ENCODE measurements at places on chromosomes 12 and 14.

DNA sequence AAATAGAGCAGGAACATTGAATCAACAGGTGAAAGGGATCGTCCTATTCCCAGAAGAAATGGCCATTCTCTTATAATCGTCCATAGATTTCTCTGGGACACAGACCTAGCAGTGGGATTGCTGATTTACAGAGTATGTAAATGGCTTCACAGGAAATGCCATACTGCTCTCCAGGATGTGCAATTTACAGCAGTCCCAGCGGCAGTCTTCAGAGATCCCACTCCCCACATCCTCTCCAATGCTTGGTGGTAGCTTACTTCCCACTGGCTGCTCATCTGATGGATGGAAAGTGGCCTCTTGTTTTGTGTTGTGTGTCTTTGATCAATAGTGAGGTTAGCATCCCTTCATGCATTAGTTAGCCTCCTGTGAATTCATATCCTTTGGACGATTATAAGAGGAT is 58.1 kb upstream of the PRMT8 start:
- no peak for DNase-seq

- DNase-seq = no peak
Measured at GRCh38 chr14:50173891-50174290, 57.5 kb downstream of the SOS2 start.

DNA sequence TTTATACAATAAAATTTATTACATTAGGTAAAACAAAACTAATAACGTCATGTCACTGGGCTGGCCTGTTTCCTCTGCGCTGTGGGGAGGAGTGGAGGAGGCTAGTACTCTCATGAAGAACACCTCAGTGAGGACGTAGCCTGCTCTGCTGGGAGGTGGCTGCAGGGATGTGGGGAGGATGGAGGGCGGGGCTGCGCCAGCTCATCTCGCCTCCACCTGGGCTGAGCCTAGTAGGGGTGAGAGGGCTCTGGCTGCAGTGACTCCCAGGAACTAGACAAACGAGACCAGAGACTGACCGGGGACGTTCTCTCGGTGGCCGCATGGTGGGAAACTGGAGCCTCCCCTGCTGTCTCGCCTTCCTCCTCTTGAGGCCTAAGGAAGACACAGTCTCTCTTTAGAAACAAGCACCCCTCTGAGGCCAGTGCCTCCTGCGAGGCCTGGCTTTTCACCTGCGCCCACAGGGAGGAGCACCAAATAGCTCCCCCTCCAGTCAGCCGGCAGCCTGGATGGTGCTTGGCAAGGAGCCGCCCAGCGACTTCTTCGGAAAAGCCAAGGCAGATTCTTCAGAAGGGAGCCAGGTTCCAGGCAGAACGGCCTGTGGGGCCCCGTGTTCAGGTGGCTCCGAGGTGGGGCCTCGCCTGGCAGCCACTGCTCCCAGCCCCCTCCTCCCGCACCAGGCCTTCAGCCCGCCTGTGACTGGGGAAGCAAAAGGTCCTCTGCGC is 62.4 kb downstream of the PLEKHG3 start:
- no peak for DNase-seq

- DNase-seq = no peak
Measured at GRCh38 chr12:24668563-24668962, 280.3 kb downstream of the BCAT1 start.

GRCh38 chr14:61710853-61711817 is 15.8 kb downstream of the HIF1A start:
- peak; percentile 33 for DNase-seq

DNA sequence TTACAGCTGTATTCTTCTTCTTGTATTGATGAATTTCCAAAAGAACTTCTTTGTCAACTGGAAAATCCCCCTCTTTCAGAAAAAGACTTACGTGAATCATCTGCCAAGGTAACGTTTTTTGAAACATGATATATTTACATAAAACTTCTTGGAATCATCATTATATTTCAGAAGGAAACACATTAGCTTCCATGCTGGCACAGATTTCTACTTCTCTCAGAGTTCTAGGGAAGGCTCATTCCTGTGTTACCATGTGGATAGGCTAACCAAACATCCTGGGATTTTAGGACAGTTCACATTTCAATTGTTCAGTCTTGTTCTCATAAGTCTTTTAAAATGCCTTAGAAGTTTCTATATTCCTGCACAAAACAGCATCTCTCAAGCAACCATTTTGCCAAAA is 120.3 kb upstream of the NEDD1 start:
- no peak for DNase-seq

DNA sequence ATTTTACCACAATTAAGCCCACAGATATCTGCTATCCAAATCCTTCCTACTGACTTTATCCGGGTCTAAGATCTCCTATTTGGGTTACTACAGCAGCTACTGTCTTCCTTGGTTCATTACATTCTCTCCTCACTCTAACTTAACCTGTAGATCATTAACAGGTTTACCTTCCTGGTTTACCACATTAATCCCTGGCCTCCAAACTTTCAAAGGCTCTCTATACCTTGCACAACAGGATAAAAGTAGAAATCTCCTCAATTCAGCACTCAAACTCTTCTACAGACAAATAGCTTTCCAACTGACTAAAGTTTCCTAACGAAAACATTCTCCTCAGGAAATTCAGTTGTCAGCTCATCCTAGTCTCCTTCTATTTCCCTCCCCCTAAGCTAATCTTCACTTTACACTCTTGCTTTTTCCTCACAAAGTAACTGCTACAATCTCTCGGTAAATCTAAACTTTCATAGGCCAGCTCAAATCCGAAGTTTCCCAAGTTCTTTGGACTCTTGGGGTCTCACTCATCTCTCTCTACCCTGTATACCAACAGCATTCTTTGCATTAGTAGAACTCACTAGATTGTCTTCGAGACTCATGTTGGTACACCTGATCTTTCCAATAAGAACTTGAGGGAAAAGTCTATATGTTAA is 2.7 kb downstream of the BTBD7 start:
- no peak for DNase-seq

GRCh38 chr12:11798006-11798708 is 148.7 kb downstream of the ETV6 start:
- DNase-seq = no peak

DNA sequence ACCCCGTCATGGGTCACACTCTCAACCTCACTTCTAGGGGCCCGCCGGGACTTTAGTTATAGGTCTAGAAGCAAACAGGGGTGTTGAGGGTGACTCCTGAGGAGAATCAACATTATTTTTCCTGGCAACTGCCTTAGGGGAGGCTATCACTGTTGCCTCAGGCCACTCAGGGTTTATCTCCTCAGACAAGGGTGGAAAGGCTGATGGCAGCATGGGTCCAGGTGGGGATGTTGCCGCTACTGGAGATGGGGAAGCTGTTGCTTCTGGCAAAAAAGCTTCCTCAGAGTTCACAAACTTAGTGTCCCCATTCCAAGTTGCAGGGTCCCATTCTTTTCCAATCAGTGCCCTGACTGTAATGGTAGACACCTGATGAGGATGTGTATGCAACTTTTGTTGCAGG is 467.4 kb upstream of the RGS6 start:
- no peak for DNase-seq

DNA sequence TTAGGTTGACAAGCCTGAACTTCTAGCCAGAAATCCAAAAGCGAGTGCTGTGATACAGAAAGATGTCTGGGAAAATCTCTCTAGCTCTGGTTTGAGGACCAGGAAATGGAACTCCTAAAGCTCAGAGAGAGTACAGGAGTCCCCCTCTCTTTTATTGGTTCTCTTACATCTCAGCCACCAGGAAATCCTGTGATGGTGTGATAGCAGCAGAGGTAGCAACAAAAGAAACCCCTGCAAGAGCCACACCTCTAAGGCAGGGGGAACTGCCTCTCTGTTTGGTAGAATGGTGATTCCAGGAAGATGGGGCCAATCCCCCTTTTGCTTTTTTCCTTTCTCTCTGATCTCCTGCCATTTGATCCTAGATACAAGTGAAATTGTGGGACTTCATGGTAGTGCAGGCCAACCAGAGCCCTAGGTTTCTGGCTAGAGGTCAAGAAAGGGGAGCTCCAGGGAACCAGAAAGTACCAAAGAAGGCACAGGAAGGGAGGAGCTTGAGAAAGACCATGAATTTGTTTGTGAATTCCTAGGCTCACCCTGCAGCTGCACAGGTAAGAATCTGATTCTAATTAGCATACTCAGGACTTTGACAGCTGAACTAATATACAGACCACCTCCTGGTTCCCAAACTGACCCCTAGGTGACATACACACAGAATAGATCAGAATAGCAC is 88.5 kb downstream of the PAPLN start:
- no peak for DNase-seq

- DNase-seq = no peak
Measured at GRCh38 chr12:68962877-68963855, 30.2 kb upstream of the CPM start.

DNA sequence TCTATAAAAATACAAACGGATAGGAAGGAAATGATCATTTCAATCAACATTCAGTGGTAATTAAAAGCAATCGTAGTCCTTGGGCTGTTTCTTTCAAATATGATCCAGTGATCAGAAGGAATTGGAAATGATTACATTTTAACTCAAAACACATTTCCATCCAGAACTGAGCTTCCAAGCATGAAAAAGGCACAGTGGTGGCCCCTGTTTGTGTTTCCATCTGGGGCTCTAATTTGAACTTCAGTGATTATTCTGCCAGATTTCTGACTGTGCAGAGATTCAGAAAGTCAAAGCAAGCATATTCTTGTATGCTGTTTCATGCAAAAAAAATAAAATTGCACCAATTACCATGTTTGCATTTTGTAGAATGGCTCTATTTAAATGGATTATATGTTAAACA is 157.0 kb upstream of the LMNTD1 start:
- no peak for DNase-seq

DNA sequence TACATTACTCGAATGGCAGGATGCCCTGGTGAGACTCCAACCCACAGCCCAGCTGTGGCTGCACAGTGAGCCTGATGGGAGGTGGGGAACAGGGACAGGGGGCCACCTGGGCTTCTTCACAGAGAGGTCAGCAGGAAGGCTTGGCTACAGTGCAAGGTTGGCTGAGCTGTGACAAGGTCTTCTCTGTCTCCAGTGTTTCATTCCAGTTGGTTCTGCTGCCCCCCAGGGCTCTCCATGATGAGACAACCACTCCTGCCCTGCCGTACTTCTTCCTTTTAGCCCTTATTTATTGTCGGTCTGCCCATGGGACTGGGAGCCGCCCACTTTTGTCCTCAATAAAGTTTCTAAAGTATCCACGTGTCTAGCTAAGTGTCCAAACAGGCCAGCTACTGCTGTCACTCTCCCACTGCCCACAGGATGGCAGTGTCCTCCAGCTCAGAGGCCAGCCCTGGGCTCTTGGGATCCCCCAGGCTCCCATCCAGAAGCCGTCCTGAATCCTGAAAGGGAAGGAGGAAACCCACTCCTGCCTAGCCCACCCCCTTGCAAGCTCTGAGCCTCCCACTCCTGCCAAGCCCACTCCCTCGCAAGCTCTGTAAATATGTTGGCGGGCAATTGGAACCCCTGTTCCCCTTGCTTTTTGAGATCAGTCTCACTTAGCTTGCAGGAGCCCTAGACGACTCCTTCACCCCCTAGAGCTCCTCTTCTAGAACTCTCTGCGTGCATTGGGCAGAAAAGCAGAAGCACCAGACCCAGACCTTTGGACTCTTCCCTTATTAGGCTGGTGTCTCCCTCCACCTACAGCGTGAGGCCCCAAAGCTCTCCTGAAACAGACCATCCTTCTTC is 5.4 kb downstream of the C1QL4 start:
- DNase-seq = no peak

- no peak for DNase-seq
Measured at GRCh38 chr12:11771895-11772502, 122.5 kb downstream of the ETV6 start.

DNA sequence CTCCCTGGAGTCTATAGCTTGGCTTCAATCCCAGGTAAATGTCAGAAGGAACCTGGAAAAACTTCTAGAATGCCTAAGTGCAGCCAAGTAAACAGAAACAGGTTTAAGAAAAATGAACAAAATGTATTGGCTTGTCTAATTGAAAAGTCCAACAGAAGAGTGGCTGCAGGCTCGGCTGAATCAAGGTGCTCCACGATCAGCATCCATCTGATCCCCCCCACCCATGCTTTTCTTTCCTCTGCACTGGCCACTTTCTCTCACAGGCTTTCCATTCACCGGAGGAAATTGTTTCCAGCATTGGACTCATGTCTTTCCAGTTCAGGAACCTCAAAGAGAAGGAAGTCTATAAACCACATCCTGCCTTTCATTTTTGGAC is 42.0 kb upstream of the C14orf180 start:
- DNase-seq = no peak

DNA sequence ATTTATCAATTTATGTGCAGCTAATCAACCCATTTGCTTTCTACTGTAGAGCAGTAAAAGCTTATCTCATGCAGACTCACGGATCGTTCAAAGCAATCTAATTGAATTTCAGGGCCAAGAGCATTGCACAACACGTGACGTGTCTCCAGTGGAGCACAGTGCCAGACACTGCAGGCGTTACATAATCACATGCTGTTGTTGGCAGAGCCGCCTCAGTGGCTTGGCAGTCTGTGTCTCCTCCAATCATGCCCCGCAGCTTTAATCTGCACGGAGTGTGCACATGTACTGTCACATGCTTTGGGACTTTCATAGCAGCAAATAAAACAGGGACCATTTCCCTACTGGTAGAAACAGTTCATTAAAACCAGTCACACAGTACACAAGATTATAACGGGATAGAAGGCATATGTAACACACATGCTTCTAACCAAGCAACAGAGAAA is 309.3 kb downstream of the ITPR2 start:
- DNase-seq = peak; percentile 38

DNA sequence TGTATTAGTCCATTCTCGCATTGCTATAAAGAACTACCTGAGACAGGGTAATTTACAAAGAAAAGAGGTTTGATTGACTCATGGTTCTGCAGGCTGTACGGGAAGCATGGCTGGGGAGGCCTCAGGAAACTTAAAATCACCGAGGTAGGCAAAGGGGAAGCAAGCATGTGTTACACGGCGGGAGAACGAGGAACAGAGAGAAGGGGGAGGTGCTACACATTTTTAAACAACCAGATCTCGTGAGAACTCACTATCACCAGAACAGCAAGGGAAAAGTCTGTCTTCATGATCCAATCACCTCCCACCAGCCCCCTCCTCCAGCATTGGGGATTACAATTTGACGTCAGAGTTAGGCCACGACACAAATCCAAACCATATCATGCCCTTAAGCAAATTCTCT is 13.3 kb upstream of the MAX start:
- DNase-seq = no peak

DNA sequence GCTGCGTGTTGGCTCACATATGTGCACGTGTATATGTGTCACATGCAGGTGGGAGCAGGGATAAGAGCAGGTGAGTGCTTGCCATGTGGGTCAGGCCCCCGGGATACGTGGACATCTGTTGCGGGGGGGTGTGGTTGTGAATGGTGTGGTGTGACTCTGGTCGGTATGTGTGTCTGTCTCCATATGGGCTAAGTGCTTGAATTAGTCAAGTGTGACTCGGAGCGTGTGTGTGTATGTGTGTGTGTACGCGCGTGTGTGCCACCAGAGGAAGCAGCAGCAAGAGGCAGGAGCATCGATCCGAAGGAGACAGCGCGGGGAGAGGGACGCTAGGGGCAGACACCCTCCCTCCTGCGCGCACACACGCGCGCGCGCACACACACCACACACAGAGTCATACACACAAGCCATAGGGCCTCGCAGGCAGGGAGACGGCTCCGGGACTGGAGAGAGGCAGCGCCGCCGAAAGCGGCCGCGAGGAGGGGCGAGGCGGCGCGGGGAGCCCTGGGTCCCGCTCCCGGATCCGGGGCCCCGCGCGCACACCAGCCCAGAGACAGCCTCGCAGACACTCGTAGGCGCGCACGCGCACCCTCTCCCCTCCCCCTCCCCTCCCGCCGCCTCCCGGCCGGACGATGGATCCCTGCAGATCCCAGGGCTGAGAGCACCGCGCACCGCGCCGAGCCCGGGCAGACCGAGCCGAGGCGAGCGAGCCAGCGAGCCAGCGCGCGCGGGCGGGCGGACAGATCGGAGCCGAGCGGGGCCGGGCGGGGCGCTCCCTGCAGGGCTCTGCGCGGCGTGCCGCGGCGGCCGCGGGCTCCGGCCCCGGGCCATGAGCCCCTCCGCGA is at the start of gene ASIC1:
TSS of gene ASIC1 (plus strand) at position 597 of the 842 bp plus-strand sequence. CDS start 1,171 bp downstream, outside the sequence.
- no peak for DNase-seq
